Effector memory CD4-positive, alpha-beta T cell (primary cell): ENCODE measurements at places on chromosomes 4 and X.

- DNase-seq = no peak
Observed at GRCh38 chrX:118207831-118208453, 91.3 kb upstream of the KLHL13 start.

DNA sequence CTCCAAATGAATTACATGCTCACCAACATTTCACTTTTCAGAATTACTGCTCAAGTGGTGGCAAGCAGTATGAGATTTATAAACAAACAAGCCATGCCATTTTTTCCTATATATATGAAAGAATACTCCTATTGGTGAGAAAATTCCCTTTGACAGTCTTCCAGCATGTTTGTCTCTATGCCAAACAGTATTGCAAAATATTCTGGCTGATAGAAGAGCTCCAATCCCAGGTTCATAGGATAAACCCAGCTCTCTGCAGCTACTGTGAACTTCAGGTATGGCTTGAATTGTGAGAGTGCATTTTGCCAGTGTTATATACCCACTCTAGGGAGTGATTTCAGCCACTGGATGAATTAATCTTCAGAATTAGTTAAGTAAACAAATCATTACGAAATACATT is 108.8 kb downstream of the MAGEC2 start:
- DNase-seq = no peak

GRCh38 chrX:103624111-103624510 is 4.7 kb upstream of the TCEAL1 start:
- no peak for DNase-seq

DNA sequence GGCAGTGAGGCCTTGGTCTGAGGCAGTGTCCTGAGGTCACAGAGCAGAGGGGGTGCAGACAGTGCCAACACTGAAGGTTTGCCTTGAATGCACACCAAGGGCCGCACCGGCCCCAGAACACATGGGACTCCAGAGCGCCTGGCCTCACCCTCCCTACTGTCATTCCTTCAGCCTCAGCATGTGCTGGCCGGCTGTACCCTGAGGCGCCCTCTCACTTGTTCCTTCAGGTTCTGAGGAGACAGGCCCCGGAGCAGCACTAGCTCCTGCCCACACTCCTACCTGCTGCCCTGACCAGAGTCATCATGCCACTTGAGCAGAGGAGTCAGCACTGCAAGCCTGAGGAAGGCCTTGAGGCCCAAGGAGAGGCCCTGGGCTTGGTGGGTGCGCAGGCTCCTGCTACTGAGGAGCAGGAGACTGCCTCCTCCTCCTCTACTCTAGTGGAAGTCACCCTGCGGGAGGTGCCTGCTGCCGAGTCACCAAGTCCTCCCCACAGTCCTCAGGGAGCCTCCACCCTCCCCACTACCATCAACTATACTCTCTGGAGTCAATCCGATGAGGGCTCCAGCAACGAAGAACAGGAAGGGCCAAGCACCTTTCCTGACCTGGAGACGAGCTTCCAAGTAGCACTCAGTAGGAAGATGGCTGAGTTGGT is 2.4 kb downstream of the MAGEA12 start:
- DNase-seq = no peak

GRCh38 chr4:95362906-95363558 is 185.7 kb downstream of the UNC5C start:
- DNase-seq = no peak

DNA sequence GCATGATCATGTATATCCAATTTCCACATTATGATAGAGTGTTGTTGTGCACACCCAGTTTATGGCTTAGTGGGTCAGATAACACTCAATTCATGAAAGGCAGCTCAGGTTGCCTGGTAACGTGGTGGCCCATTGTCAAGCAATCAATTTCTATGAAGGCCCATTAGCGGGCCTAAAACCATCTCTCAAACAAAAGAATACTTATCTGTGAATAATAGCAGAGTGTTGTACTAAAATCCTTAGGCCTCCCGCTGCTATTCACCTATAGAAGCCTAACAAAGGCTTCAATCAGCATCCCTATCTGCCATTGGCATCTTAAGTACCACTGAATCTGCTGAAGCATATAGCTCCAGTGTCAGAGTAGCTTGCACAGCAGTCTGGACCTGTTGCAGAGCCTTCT is 849.6 kb upstream of the POU3F4 start:
- DNase-seq = no peak

GRCh38 chr4:118398226-118399090 is 45.7 kb upstream of the PRSS12 start:
- DNase-seq = no peak

GRCh38 chr4:160238790-160239189 is 1135.9 kb downstream of the RAPGEF2 start:
- no peak for DNase-seq

- no peak for DNase-seq
Observed at GRCh38 chr4:1290165-1290977, 680 bp downstream of the MAEA start.

DNA sequence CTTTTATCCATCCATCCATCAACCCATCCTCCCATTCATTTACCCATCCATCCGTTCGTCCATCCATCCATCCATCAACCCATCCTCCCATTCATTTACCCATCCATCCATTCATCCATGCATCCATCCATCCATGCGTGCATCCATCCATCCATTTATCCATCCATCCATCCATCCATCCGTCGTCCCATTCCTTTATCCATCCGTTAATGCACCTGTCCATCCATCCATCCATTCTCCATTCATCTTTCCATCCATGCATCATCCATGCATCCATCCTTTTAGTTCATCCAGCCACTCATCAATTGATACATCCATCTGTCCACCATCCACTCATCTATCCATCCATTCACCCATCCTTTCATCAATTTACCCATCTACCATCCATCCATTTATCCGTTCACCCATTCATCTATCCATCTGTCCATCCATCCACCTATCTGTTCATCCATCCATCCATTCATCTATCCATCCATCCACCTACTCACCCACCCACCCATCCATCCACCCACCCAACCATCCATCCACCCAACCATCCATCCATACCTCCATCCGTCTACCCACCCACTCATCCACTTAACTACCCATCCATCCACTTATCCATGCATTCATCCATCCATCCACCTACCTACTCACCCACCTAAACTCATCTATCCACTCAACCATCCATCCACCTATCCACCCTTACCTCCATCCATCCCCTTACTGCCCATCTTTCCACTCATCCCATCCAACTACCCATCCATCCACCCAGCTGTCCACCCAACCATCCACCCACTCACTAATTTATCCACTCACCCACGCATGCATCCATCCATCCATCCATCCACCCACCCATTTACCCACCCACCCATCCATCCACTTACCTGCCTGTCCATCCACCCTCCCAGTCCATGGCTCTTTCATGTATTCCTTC is 9.6 kb downstream of the CD99 start:
- no peak for DNase-seq

DNA sequence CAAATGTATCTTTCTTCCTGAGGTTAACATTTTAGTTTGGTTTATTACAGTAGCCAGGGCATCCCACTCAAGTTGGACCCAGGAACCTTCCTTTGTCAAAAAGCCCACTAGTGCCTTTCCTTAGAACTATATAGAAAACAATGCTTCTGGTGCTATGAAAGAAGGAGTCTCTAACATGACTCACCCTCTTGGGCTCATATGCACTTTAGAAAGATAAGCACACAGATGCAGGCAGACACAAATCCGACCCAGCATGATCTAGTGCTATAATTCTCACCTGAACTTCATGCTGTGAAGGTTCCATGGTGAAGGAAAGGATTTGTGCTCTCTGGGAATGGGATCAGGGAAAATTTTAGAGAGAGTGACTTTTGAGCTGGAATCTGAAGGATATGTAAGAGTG is 289.4 kb downstream of the ANKRD50 start:
- DNase-seq = no peak

- DNase-seq = no peak
Observed at GRCh38 chrX:63765712-63766111, 19.3 kb downstream of the ARHGEF9 start.

DNA sequence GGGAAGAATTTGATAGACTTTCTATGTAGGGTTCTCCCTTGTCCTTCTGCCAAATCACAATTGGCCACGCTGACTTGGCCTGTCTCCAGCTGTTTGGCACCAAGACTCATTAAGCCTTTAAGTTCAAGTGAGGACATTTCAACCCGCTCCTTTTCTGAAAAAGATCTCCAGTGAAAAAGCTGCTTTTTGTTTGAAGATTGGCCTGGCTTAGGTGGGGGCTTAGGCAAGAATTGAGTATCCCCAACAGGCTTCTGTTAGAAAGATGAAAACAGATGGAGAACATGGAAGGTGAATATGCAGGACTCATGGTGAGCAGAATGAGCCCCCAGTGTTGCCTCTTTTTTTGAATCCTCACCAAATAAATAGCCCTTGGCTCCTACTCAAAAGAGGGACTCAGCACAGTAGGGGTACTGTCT is 28.5 kb upstream of the LIMCH1 start:
- no peak for DNase-seq

DNA sequence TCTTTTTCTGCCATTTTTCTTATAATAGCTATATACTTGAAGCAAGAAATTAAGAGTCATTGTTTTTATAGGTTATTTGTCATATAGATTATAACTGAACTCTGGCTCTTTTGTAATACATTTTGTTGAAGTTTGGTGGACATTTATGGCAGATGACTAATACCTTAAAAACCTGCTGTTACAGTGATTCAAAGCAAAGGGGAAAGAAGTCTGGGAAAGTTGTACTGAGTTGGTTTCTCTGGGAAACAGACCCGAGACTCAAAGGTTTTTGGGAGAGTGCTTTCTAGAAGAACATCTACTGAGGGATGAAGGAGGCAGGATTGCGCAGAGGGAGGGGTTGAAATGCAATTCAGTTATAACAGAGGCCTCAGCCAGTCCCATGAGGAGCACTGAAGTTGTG is 35.9 kb downstream of the NAP1L5 start:
- DNase-seq = no peak

DNA sequence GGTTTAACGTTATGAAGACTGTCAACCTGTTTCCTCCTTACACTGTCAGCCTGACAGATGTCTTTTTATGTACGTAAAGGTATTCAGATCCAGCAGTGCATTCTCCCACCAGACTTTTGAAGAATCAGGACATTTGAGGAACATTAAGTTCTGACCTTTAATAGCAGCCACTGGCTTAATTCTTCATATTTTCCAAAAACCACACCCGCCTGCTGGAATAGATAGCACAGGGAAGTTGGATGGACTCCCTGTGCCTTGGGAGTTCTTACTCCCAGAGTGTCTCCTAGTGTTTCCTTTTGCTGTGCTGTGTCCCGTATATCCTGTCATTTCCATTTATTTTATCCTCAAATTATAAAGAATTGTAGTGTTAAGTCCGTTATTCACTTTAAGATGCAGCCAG is 94.5 kb downstream of the AFF1 start:
- DNase-seq = no peak

DNA sequence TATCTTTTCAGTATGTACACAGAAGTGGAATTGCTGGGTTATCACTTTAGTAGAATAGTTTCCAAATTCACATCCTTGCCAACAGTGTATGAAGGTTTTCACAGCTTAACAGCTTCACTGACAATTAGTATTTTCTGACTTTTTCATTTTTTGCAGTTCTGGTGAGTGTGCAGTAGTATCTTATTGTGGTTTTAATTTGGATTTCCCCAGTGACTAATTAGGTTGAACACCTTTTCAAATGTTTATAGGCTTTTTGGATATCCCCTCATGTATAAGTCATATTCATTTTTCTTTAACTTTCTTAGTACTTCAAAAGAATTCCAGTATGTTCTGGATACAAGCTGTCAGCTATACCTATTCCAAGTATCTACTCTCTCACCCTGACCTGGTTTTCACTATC is 37.1 kb downstream of the BRCC3 start:
- no peak for DNase-seq

DNA sequence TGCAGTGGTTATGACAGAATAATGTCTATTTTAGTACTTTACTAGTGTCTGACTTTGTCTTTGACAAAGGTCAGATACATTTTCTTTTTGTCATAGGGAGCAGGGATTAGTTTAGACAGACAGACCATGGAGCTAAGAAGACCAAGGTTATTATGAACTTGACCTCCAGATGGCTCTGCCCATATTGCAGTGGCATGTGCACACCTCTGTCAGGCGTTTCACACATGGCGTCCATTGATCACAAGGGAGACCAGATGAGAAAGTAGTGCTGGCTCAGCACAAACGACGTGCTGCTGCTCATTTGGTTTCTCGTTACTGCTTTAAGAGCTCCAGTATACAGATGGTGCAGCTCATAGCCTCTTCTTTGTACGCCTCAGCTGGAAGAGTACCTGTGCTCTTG is 56.3 kb upstream of the HPSE start:
- no peak for DNase-seq

GRCh38 chrX:17459008-17459611 is 84.1 kb downstream of the NHS start:
- no peak for DNase-seq

- no peak for DNase-seq
Observed at GRCh38 chr4:115437739-115438138, 324.3 kb upstream of the NDST4 start.

GRCh38 chr4:8848507-8849265 is 23.0 kb downstream of the HMX1 start:
- no peak for DNase-seq

GRCh38 chr4:48212165-48212564 is 57.5 kb downstream of the TEC start:
- DNase-seq = no peak

DNA sequence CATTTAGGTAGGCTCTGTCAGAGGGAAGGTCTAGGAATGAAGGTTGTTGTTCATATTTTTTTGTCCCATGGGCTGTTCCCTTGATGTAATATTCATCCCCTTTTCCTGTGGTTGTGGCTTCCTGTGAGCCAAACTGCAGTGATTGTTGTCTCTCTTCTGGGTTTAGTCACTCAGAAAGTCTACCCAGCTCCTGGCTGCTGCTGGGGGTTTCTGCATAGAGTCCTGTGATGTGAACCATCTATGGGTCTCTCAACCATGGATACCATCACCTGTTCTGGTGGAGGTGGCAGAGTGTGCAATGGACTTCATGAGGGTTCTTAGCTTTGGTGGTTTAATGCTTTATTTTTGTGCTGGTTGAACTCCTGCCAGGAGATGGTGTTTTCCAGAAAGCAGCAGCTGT is 122.8 kb downstream of the ZC4H2 start:
- DNase-seq = no peak

- no peak for DNase-seq
Observed at GRCh38 chr4:56613101-56613862, 67.8 kb downstream of the HOPX start.

DNA sequence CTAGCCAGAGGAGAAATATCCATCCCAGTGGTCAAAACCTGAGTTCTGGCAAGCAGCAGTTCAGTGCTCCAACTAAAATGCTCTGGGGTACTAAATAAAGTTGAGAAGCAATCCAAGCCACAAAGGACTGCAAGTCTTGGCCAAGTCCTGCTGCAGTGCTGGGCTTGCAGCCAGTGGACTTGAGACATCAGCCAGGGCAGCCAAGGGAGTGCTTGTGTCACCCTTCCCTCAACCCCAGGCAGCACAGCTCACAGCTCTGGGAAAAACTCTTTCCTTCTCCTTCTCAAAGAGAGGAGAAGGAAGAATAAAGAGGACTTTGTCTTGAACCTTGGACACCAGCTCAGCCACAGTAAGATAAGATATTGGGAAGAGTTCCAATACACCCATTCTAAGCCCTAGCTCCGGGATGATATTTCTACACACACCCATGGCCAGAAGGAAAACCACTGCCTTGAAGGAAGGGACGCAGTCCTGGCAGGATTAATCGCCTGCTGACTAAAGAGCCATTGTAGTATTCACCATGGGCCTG is 99.8 kb downstream of the PTCHD1 start:
- DNase-seq = no peak

GRCh38 chr4:168150420-168151050 is 58.2 kb downstream of the ANXA10 start:
- no peak for DNase-seq

- DNase-seq = no peak
Observed at GRCh38 chr4:337932-338758, 531 bp downstream of the ZNF141 start.
